NCI-H2029 treated with DMSO at 0.1 percent for 48 hours (cell line): ENCODE measurements at places on chromosomes 7 and 10.

DNA sequence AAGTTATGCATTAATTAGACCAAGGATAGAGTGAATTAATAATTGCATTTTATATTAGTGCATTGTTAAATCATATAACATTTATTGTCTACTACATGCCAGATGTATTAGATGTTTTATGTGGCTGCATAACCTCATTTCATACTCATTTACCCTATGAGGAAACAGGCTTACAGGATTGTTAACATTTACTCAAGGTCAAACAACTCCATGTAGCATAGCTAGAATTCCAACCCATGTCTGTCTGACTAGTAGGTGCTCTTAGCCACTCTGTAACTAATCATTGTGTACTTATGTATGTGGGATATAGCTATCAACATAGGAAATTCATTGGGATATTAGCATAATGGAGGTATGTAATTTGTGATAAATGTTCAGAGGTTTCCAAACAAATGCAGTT lies 46.3 kb downstream of the PHYHIPL start:
- DNase-seq = no peak

DNA sequence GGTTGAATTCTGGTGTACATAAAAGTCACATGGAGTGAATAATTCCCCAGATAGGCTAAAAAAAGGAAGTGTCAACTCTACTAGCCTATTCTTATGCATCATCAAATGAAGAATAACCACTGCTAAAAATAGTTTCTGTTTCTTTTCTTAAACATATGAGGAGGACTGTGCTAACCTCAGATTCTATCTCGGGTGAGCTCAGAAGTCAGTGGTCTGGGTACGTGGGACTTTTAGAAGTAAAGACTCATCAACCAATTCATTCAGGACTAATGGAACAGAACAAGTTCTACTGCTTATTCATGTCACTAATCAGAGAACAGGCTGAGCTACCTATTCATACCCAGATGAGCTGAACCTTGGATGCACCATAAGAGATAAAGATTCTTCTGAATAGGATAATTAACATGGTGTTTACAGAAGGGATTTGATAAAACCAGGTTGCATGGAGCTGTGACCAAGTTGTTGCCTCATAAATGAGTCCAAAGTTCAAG lies 9.5 kb upstream of the ASAH2 start:
- DNase-seq = no peak

GRCh38 chr10:133062085-133062484 lies 25.6 kb upstream of the ADGRA1 start:
- no peak for DNase-seq

DNA sequence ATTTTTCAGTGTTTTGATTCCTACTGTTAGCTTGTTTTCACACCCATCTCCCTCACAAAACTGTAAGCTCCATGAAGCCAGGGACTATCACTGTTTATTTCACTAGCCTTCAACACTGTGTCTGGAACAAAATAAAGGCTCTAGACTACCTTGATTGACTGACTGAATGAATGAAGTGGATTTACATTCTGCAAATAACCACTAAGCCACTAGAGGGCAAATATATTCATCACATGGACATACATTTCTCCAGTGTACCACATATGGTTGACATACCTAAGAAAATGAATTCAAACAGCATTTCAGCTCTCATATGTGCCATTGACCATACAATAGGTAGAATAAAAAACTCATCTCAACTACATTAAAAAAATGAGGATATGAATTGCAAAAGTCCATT lies 185.9 kb downstream of the RAB11FIP2 start:
- DNase-seq = no peak

DNA sequence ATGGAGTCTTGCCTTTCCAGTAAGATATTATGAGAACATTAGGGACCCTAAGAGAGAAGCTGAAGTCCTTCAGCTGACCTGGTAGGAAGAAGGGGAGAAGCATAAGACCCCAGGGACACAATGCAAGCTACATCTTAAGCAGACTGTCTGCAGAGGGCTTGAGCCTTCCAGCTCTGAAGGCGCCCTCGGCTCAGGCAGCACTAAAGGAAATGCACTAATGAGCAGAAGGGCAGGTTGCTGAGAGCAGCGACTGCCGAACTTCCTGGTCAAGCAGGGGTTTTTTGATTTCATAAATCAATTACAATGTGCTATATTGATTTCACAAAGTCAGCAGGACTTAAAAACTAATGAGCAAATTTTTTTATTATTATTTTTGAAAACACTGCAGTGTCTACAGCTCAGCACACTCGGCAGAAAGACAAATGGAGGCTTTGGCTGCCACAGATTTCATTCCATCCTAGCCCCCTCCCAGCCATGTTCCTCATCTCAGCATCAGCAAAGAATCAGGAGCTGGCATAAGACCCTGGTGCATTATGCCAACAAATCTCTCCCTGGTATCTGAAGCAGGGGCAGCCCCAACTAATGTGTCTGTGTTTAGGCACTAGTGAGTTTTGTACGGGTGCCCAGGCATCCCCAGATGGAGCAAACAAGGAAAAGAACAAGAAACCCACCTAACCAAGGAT lies 57.1 kb downstream of the LRRTM3 start:
- DNase-seq = no peak

DNA sequence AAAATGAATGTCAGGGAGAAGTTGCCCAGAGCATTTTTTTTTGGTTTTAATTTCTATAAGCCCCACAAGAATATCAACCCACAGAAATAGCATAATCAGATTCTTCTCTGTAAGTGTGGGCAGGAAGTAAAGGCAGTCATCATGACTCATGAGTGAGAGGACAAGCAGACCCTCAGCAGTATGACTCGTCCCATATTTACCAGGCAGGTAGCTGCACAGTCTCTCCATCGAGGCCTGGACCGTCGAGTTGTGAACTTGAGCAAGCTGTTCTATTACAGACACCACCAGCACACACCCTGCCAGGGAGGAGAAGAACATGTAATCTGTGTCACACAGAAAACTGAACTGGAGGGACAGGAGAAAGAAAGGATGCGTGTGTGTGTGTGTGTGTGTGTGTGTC lies 37.8 kb downstream of the AOAH start:
- no peak for DNase-seq

- DNase-seq = no peak
These were observed 151.3 kb downstream of the LRRC4 start for GRCh38 chr7:127879942-127880341.

DNA sequence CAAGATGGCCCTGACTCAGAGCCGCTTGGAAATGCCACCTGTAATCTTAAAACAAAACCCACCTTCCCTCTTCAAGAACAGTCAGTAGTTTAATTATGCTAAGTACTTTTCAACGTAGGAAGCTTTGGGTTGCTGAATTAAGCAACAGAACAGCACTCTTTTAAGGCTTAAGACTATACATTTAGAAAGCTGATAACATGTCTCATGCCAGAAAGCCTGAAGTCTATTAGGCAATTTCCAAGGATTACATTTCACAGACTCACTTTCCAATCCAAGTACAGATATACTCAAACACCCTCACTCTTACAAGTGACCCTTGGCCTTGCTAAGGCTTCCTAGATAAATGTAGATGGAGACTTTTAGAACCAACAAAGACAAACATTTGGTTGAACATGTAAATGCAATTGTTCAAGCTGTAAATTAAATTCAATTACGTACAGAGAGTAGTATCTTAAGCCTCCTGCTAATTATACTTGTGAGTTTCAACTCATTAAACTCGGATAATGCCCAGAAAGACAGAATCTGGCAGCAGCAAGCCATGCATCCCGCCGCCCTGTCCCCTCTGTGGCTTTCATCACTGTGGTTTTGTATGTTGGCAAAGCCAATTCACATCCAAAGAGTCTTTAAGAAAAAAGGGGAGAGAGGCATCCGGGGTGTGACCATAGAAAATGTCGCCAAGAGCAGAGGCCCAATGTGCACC lies 283.1 kb upstream of the NRP1 start:
- no peak for DNase-seq

DNA sequence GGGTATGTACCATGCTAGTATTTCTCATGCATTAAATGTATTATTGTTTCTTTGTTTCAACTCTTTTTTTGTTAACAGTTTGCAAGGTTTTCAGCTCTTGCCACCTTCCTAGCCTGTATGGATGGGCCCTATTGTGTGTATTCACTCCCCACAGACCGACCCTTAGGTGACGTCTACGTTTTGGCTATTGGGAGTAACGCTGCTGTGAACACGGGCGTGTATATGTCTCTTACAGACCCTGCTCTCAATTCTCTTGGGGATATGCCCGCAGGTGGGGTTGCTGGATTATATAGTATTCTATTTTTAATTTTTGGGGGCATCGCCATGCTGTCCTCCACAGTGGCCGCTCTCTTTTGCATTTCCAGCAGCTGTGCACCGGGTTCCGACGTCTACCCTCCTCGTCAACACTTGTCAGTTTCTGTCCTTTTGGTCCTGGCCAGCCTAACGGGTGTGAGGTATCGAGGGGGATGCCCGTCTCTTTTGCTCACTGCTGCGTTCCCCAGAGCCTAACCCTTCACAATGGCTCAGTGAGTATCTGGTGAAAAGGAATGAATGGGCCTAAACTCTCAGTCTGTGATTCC lies 64.1 kb upstream of the GNA12 start:
- DNase-seq = no peak

DNA sequence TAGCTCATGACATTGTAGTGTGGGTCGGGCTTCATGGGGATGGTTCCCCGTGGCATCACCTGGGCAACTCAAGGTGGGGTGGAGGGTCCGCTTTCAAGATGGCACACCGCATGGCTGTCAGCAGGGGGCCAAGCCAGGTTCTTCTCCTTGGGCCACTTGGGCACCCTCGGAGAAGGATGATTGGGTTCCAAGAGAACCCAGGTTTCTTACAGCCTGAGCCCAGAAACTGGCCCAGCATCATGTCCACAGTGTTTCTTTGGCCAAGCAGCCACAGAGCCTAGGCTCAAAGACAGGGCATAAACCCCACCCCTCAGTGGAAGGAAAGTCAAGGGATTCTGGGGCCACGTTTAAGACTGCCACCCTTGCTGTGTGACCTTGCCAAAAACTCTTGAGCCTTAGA lies 110.6 kb downstream of the PTPN20 start:
- no peak for DNase-seq

GRCh38 chr7:45215601-45216062 lies 58.0 kb downstream of the RAMP3 start:
- DNase-seq = no peak

DNA sequence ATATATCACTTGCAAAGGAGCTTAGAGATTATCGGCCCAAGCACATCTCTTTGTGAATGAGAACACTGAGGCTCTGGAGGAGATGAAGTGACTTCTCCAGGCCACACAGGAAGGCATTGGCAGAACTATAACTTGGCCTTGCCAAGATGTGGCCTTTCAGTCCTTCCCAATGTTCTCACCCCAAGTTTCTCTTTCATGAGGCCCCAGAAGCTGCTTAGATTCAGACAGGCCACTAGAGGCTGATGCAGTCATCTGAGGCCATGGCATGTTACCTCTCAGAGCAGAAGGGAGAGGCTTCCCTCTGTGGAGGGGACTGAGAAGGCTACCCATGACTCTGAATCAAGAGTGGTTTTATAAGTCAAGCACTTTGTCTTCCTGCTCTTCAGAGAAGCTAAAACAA lies 1003.7 kb downstream of the LRMDA start:
- no peak for DNase-seq

- DNase-seq = no peak
These were observed 37.8 kb downstream of the DNAJB12 start for GRCh38 chr10:72316748-72317435.

DNA sequence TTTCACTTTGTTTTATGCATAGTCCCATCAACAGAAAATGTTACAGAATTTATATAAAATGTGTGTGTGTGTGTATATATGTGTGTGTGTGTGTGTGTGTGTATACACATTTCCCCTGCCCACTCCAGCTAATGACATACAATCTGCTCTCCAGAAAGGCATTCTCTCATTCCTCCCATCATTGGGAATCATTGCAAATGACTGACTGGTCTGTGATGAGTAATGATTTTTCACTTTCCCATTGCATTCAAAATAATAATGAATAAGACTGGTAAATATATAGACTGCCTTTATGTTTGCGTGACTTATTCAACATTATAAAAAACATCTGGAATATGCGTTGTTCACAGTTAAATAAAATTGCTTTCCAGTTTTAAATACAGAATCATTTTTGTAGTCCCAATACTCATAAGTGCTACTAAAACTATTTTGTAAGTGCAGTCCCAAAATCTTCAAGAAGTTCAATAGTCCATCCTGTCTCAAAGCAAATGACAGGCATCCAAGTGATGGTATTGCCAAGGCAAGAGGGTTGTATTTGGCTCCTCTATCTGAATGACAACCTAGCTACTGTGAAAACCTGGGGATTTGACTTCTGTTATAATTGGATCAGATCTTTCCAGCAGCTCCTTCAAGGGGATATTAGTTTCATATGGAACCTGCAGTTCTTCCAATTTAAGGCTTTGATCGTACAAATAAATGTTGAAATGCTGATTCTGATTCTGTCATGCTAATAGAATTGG lies 150.9 kb downstream of the POLR1F start:
- no peak for DNase-seq

DNA sequence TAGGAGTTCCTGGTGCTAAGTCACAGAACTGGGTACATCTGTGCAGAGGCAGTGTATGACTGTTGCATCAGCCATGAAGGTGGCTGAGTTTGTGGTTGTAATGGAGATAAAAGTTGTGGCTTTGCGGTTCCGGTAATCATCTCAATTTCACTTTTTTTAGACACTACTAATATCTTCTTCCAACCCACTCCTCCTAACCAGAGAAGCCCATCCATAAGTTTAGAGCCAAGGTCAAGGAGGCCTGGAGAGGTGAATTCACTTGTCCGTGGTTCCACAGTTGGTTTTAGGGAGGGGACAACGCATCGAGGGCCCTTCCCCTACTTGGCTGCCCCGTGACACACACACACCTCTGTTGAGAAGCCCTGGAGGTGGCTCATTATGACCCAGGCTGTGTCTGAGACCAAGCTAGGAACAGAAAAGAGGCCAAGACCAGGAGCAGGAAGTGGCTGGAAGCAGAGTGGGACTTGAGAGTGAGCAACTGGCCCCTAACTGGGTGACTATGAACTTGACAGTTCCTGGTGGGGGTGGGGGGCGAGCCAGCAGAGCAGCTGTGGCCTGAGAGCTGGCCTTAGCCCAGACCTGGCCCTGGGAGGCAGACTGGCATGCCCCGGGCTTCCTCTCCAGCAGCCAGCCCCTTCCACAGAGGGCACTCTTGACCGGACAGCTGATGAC lies 66.8 kb upstream of the COL13A1 start:
- DNase-seq = no peak
